ENCODE measurements at places on chromosomes 1 and 21.

- no peak for DNase-seq
Measured at GRCh38 chr1:25609921-25610320, 6.7 kb upstream of the MAN1C1 start.

DNA sequence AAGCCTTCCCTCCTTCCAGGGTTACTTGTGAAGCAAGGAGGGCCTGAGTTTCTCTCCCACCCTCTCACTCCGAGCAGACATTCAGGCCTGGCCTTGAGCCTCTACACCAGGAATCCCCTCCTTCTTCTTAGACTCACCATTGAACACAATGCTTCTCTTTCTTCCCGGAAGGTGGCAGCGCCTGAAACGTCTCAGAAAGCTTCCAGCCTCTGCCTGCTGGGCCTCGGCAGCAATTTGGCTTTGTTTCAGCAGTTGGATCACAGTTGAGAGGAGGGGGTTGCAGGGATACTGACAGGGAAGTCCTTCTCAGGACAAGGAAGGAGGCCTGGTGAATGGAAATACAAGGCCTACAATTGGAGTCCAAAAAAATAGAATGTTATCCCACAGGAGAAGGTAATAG lies 6.3 kb downstream of the CLDN8 start:
- peak; percentile 27 for DNase-seq

- no peak for DNase-seq
Measured at GRCh38 chr1:41920658-41921057, 1.9 kb upstream of the HIVEP3 start.

DNA sequence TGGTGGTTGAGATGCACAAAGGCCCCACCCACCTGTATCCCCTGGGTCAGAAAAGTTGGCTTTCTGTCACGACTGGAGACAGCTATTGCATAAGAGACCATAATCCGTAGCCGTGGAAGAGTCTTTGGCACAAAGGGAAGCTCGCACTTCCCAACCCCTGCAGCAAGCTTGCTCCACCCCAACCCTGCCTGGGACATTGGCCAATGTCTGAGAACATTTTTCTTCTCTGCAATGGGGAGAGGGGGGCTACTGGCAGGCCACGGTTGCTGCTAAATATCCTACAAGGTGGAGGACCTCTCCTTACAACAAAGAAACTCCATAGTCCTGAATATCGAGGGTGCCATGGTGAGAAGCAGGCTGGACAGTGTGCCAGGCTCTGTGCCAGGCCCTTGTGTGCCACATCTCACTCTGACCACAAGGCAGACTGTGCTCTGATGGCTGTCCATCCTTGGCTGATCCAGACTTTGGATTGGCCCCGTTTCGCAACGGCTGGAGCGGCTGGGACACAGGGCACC lies 104.1 kb downstream of the CSMD2 start:
- DNase-seq = no peak

GRCh38 chr21:45951676-45952075 lies 29.9 kb upstream of the COL6A1 start:
- no peak for DNase-seq

- DNase-seq = no peak
Measured at GRCh38 chr1:207248544-207249198, 72.8 kb upstream of the CD55 start.

- DNase-seq = no peak
Measured at GRCh38 chr1:97270508-97271307, 549.1 kb downstream of the PTBP2 start.

DNA sequence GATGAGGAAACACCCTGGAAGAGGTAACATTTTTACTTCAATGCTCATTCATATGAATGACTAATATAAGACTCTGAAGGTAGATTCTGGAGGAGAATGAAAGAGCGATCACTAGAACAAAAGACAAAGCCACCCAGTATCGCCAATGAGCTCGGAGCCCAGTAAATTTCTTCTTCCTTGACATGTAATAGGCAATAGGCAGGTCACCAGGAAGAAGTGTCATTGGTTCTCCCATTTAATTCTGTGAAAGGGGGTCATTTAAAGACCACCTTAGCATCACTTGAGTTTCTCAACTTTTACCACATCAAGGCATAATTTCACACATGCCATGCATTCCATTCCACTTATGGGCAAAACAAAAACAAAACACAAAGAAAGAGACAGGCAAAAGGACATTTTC lies 7.9 kb downstream of the TNFSF18 start:
- DNase-seq = no peak

- no peak for DNase-seq
Measured at GRCh38 chr1:53107570-53108322, 34.7 kb downstream of the SLC1A7 start.

Measured in WTC11 (cell line).